A673 (cell line): ENCODE measurements at places on chromosomes 2 and 18. TPM values are rescaled to one million over a fixed set of nuclear protein-coding genes. Genes with fewer than 3 reads are reported as not detected.

DNA sequence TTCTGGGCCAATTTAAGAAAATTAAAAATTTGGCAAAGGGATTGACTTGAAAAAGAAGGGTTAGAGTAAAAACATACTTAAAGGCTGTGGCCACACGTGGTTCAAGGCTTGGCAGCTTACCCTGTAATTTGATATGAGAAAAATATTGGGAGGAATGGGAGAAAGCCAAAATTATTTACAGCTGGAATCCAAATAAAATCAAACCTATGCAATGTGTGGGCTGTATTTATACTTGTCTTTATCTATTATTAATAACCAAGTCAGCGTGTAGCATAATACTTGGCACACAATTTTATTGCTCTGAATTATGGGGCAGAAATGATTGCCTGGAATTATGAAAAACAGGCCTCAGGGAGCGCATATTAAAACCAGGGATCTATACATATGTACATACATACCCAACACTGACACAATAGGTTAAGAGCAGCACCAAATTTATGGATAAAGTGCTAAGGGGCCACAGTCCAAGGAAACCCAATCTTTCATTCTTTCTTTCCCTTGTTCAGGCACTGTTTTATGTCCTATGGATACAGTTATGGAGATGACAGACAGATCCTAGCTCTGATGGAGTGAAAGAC lies 35.6 kb downstream of the FAM124B start:
- peak; percentile 37 for DNase-seq

DNA sequence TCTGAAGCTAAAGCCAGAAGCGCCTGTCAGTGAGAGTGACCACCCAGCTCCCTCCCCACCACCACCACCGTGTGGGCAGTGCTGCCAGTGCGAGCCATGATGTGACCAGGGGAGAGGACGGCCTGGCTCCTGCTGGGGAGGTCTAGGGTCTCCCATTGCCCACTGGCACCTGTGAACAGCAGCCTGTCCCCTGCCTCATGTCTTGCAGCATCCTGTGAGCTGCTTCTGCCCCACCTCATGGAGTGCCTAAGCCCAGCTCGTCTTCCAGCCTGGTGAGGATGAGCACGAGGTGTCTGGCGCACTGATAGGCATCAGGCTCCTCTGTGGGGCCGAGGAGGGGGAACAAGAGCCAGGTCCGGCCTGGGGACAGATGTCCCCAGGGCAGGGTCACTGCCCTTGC lies 61.4 kb downstream of the FAM168B start:
- no peak for DNase-seq

MARCO gene
- not detected in 2 replicates for total RNA-seq

GDF7 gene
- not detected in 2 replicates for total RNA-seq

C2orf66 gene
- 0.28 TPM in 1 of 2 replicates, not detected in the other for total RNA-seq

CAVIN2 gene
- 0.09 and 0.28 TPM in 2 replicates for total RNA-seq

ICA1L gene
- 3.2 and 4.7 TPM in 2 replicates for total RNA-seq
